ENCODE measurements at places on chromosomes 1 and 21.

DNA sequence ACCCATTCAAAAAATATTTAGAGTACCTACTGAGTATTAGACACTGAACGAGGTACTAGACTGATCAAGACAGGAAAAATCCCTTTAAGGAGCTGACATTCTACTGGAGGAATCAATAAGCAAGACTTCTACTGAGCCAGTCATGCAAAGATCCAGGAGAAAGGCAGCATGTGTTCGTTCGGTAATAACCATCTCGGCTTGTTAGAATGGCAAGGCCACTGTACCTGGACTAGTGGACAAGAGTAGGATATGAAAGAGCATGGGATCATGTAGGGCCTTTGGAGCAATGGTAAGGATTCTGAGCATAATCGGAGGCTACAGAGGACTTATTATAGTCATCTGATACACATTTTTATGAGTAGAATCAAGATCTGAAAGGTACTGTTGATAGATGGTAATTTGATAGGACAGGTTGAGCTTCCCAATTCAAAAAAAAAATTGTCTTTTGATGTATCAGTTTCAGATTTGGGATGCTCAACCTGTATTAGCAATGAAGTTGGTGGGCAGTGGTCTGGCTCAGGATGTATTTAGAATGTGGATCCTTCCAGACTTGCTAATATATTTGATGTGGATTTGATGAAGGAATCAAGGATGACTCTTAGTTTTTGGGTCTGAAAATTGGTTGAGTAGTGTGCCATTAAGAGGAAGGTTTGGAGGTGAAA lies 2.3 kb downstream of the COX20 start:
- DNase-seq = no peak

DNA sequence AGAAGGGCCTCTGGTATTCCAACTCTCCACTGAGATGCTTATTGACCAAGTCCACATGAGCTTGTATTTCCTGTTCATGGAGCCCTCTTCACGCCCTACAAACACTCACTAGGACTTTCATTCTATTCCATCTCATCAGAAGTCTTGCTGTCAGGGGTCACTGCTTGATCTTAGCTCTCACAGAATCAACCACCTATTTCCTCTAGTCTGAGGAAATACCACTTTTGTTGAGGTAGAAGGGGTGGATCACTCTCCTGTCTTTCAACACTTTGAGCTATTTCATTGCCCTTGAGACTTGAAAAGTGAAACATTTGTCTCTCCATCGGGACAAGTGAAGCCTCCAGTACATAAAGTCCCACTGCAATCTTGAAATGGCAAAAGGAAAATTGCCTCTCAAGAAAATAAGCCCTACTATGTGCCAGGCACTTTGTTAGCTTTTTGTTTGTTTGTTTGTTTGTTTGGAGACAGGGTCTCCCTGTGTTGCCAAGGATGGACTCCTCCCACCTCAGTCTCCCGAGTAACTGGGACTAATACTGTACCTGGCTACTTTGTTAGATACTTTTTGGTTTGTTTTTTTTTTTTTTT lies 19.8 kb upstream of the FAM110D start:
- DNase-seq = no peak

DNA sequence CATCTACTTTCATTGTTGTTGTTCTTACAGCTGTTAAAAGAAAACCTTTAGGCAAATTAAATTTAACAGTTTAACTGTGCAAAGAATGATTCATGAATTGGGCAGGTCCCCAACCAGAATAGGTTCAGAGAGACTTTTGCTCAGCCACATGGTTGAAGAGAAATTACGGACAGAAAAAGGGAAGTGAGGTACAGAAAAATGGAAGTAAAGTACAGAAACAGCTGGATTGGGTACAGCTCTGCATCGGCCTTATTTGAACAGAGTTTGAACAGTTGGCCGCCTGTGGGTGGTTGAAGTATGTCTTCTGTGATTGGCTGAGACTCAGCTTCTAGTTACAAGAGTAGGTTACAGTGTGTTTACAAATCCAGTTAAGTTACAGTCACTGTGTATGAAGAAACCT lies 210.1 kb downstream of the FGGY start:
- DNase-seq = no peak

- DNase-seq = no peak
Measured at GRCh38 chr1:37807220-37807554, 403 bp upstream of the C1orf122 start.

DNA sequence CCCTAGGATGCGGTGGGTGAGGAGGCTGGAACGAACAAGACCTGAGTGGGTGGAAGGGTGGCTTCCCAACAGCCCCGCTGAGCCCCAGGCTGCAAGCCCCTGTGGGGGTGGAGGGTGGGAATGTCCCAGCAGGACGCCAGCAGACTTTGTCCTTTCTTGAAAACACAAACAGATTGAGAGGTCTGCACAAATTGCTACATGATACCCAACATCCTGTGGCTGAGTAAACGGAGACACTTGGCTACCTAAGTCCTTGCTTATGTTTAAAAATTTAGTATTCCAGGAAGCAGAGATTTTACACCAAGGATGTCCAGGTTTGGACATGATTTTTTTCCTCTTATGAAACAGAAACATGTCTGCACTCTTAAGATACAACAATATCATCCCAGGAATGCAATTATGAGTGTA lies 11.8 kb upstream of the F3 start:
- no peak for DNase-seq

- no peak for DNase-seq
Measured at GRCh38 chr1:10841118-10841517, 44.7 kb upstream of the CASZ1 start.

DNA sequence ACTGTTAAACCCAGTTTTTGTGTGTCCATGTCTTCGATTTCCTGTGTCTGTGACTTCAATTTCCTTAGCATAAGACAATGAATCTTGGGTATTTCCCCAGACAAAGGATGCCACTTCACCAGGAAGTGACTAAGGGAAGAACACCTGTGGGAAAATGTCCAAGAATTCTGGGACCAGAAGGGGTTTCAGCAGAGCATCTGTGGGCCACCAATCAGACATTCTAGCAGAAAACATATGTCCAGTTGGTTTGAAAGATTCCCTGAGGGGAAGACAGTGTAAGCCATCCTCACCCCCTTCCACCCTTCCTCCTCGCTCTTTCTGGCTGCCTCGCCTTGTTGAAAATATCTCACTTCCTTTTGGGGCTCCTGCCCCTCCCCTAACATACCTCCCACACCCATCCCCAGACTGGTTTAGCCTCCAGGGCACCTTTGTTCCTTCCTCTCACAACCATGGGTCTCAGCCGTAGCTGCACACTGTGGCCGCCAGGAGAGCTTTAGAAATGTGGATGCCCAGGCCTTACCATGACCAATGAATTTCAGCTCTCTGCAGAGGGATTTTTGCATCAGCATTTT lies 25.5 kb upstream of the IFNAR1 start:
- no peak for DNase-seq

- DNase-seq = no peak
Measured at GRCh38 chr1:1317420-1317819, 7.0 kb downstream of the INTS11 start.

DNA sequence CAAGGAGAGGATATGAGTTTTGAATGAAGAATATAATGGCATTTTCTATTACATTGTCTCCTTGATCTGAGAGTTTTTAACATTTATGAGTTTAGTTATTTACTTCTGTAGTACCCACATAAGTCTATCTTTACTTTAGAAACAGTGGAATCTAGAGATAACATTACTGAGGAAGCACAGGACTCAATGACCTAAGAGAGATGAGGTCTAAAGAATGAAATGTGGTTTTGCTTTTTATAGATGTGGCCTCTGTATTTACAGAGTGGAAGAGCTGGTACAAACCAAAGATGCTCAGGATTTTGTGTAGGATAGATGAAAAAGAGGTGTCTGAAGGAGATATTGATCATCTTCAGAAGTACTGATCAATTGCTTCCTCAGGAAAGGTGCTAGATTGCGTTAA lies 177.3 kb downstream of the KCTD3 start:
- DNase-seq = no peak

DNA sequence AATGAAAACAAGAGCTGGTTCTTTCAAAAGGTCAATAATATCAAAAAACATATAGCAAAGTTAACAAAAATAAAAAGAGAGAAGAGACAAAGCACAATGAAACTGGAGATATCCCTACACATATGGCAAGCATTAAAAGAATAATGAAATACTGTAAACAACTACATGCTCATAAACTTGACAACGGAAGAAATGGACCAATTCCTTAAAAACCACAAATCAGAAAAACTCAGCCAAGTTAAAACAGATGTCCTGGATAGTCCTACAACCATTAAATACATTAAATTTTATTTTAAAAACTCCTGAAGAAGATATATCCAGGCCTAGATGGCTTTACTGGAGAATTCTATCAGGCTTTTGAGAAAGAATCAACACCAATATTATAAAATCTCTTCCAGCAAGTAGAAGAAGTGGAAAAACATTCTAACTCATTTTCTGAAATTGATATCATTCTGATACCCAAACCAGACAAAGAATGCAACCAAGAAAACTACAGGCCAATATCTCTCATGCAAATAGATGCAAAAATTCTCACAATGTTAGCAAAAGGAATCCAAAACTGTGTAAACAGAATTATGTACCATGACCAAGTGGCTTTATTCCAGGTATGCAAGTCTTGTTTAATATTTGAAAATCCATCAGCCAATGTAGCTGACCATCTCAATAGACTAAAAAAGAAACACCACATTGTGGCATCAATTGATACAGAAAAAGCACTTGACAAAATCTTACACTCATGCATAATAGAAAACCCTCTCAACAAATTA lies 56.1 kb upstream of the LRRC7 start:
- no peak for DNase-seq

DNA sequence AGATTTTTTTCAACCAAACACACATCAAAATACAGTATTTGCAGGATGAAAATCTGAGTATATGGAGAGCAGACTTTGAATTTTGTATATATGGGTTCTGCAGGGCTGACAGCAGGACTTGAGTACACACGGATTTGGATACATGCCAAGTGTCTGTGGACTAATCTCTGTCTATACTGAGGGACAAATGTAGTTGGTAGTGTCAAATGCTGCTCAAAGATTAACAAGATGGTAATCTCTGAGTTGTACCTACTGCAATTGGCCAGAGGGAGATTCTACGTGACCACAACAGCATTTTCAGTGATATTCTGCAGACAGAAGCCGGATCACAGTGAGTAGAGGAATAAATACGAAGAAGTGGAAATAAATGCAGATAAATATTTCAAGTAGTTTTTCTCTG lies 43.4 kb downstream of the SHCBP1L start:
- DNase-seq = no peak

DNA sequence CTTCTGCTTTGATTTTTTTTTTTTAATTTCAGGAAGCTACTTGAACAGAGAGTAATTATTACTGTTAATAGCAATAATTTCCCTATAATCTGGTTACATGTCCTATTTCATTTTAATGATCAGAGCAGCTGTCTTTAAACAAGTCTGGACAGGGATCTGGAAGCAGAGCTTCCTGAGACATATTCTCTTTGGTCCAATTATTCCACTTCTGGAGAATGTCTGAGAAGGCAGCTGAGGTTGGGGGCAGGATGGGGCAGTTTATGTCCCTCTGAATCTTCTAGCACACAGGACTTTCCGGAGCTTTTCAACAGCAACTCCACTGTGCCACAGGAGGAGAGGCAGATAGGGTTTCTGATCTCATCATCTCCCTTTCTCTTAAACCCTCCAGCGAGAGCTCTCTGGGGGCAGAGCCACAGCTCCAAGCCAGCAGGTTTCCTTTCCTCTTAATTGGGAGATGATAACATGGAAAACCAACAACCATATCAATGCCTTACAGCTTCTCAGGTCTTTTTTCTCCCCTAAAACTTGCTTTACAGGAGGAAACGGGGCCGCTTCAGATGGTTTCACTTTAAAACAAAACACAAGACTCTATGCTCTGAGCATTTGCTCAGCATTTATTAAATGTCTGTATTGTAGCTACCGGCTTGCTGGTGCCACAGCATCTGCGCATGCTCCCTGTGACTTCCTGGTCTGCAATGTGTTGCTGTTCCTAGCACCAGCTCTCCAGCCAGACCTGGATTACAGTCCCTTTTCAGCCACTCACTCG lies 425.7 kb upstream of the USP24 start:
- no peak for DNase-seq

DNA sequence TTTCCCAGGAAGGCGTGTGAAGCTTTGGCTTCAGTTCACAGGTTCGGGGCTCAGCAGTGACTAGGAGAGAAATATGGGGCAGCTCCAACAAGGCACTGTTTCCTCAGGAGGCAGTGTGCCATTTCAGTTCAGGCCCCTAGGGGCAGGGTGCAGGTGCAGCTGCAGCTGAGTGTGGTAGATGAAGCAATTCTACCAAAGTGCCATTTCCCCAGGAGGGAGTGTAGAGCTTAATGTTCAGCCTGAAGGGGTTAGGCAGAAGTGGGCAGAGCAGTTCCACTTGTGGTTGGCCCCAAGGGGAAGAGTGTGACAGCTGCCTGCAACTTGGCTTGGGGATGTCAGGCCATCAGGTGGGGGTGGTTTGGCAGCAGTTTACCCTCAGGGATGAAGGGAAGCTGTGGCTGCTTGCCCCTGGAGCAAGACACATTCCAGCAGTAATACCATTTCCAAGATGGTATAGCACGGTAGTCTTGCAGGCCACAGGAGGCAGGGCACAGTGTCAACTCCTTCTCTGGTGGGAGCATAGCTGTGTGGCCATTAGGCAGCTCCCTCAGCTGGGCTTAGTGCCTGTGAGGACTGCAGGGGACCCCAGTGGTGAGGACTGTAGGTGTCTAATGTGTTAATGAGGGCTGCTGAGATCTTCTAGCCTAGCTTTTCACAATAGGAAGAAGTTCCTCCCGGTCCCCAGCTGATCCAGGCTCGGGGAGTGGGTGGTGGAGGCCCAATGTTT lies 34.7 kb downstream of the RGSL1 start:
- DNase-seq = peak; percentile 49

DNA sequence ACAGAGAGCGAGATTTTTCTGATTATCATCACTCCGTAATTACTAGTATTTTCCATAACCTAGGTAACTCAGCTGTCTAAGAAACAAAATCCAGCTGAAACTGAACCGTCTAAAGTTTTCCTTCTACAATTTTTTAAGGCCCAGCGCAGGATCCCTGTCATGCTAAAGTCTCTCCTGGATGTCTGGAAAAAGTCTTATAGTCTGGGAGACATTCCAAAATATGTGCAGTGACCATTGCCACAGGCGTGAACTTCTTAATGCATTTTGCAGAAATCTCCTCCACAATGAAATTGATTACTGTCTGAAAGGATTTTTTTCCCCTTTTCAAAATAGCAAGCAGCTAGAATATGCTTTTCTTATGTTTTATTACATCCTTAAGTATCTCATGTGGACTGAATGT lies 209.3 kb upstream of the C1orf105 start:
- no peak for DNase-seq

DNA sequence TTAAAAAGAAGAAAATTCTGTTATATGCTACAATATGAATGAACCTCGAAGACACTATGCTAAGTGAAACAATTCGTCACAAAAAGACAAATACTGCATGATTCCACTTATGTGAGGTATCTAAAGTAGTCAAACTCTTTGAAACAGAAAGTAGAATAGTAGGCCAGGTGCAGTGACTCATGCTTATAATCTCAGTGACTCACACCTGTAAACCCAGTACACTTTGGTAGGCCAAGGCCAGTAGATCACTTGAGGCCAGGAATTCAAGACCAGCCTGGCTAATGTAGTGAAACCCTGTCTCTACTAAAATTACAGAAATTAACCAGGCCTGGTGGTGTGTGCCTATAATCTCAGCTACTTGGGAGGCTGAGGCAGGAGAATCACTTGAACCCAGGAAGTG lies 25.7 kb downstream of the EPHA10 start:
- DNase-seq = no peak

GRCh38 chr1:39990428-39990827 lies 35.5 kb downstream of the MFSD2A start:
- DNase-seq = no peak

Measured in glutamatergic neuron (in vitro differentiated cells).